Activated CD8-positive, alpha-beta memory T cell treated with anti-CD3 and anti-CD28 coated beads for 1 hour (primary cell): ENCODE measurements at places on chromosomes 5 and 9.

- DNase-seq: no peak
Observed at GRCh38 chr5:7261049-7261448, 134.9 kb upstream of the ADCY2 start.

DNA sequence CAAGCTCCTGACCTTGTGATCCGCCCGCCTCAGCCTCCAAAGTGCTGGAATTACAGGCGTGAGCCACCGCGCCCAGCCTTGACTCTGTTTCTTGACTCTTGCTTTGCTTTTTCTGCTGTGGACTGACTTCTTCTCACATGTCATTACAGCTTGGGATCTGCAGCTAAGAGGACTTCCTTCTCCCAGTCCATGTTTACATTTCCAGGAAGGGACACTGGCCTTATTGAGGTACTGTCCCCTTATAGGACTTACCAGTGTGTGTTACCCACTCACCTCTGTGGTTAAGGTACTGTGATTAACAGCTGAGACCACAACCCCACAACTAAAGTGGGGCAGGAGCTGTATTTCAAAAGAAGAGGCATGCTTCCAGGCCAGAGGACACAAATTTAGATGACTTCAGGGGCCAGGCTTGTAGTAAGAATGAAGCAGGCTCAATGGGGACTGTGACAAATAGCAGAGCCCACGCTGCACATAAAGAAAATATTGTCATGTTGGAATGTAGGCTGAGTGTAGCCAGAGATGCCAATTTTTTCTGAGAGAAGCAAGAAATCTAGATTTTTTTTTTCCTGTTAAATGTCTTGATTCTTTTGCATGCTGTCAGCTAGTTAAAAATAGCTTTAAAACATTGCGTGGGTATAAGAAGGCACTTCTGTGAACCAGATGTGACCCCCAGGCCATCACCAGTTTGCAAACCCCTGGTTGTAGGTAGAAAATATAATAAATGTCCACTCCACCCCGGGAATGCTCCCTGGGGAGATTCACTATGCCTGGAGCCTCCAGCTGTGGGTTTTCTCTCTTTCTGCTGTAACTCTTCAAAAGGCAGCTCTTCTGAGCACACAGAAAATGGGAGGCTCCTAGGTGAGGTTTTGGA, 75.0 kb downstream of the PTPDC1 start:
- no peak for DNase-seq

- DNase-seq: no peak
Observed at GRCh38 chr9:21789541-21790037, 12.8 kb upstream of the MTAP start.

DNA sequence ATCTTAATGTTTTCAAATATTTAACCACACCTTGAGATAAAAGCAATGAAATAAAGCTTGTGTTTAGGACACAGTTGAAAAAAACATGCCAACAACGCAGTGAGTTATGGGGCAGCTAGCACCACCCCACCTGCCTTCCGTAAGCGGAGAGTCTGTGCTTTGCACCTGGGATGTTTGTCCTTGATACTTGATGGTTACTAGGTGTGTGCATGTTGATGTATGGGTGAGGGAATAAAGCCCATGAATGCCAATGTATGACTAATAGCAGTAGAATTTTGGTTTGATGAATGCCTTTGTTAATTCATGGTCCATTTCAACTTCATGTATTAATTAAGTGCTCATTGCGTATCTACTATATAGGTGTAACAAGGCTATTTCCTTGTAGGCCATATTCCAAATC, 74.0 kb downstream of the PCSK5 start:
- DNase-seq: no peak
